ENCODE measurements at places on chromosomes 13 and 19.

DNA sequence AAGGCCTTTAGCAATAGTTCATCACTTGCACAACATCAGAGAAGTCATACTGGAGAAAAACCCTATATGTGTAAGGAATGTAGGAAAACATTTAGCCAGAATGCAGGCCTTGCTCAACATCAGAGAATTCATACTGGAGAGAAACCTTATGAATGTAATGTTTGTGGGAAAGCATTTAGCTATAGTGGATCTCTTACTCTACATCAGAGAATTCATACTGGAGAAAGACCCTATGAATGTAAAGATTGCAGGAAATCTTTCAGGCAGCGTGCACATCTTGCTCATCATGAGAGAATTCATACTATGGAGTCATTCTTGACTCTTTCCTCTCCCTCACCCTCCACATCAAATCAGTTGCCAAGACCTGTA, 19.8 kb downstream of the ZNF583 start:
- no peak for DNase-seq

GRCh38 chr19:3034406-3034655, 5.3 kb upstream of the TLE2 start:
- no peak for DNase-seq

GRCh38 chr13:113976711-113977684, 3.1 kb upstream of the C13orf46 start:
- no peak for DNase-seq

GRCh38 chr13:44078806-44079376, 199.2 kb downstream of the LACC1 start:
- DNase-seq, result no peak

GRCh38 chr19:37655301-37655688, at the start of gene ZFP30:
Gene ZFP30, minus strand, starts transcription at chr19:37655465. Its CDS starts 7,643 bp downstream, at chr19:37647822.
- peak; percentile 62 for DNase-seq

DNA sequence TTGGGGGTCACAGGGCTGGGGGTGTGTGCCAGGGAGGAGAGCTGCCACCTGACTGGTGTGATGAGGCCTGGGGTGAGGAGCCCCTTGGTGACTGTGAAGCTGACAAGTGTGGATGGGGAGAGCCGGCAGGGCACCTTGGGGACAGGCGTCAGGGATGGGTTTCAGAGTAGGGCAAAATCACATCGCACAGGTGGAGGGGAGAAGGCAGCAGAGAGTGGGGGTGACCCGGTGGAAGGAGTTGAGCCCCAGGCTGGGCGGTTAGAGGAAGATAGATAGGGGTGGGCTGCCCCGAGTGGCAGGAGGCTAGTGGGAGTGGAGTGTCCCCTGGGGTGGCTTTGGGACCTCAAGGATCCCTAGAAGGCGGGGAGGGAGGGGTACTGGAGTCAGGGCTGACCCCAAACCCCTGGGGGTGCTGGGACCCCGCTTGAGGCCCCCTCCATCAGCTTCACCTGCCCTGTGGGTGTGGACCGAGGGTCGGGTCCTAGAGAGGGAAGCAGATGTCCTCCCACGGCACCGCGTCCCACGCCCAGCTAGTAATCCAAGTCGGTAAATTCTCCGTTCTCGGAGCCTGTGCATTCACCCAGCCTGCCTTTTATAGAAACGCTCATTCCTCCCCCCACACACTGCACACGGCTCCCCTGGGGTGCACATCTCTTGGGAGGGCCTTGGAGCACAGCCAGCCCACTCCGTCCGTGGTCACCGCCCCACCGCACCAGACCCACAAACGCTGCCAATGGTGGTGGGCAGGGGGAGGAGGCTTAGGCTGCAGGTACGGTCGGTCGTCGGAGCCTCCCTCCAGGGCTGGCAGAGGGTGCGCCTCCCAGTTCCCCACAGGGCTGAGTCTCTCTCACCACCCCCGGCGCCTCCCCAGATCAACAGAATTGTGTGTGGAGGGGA, 2.4 kb downstream of the CTXN1 start:
- DNase-seq, result no peak

Measured in stimulated activated CD4-positive, alpha-beta T cell treated with anti-CD3 and anti-CD28 coated beads, TNF-alpha, amount 100 ng/mL, for 24 hours (primary cell).